Central memory CD8-positive, alpha-beta T cell (primary cell): ENCODE measurements at places on chromosomes 2 and 18.

DNA sequence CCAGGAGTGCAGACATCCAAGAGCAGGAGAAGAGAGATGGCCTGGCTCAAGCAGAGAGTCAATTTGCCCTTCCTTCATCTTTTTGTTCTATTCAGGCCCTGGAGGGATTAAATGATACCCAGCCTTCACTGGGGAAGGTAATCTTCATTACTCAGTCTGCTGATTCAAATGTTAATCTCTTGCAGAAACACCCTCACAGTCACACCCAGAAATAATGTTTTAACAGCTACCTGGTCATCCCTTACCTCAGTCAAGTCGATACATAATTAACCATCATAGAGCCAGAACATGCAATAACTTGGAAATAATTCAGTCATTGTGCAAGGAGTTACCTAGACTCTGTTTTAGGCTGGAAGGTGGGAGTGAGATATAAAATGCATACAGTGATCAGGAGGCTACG is 163.7 kb upstream of the TNP1 start:
- no peak for DNase-seq

- DNase-seq = no peak
Measured at GRCh38 chr18:25423267-25423666, 71.3 kb upstream of the ZNF521 start.

DNA sequence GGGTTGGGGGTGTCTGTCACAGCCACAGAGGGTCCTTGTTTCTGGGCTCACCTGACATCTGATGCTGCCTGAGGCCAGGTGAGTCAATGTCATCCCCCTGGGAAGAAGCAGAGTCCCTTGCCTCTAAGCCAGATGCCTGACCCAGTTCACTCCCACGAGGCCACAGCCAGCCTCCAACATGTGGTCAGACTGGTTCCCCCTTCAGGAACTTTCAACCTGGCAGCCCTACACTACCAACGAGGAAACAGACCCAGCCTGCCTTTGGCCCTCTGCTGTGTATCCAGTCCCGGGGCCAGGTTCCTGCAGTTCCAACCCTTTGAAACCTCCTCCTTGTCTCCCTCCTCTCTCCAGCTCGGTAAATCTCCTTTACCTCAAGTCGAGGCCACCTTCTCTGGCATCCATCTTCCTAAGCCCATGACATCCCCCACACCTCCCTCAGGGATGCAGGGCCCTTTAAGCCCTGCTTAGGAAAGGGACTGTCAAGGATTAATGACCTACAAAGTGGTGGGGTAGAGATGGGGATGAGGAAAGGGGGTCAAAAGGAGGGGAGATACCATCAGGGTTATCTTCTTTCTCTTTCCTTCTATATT is 49.2 kb upstream of the SMAD2 start:
- no peak for DNase-seq

DNA sequence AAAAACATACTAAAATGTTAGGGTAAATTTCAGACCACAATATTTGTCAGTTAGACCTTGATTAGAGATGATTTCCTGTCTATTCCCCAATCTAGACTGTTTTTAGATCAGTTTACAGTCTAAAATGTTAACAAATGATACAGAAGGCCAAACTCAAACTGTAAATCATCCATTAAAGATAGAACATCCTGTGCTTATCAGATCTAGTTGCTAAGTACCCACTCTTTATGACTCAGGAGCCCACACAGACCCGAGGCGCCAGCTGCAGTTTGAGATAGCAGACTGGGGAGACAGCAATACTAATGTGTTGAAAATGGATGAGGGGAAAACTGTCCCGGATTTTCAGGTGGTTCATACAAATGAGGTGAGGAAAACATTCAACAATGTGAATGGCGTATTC is 113.3 kb downstream of the SCG2 start:
- no peak for DNase-seq

DNA sequence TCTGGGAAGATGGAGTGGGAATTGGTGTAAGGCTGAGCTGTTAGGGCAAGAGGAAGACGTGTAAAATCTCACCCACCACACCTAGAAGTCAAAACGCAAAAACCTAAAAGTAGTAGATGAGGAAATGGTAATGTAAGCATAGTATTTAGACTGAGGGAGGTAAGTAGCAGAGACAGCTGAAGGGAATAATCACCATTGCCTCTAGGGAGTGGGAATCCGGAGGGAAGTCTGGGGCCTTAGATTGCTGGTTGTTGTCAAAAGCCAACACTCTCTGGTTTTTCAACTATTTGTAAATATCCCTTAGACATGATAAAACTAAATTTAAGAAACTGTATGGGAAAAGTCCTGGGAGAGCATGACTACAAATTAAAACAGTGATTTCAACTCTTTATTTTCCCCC is 28.7 kb upstream of the MYCN start:
- DNase-seq = no peak

GRCh38 chr2:182621810-182622209 is 94.2 kb upstream of the DNAJC10 start:
- no peak for DNase-seq

GRCh38 chr2:191881982-191882816 is 35.3 kb upstream of the CAVIN2 start:
- DNase-seq = no peak

- no peak for DNase-seq
Measured at GRCh38 chr18:59939127-59939526, 39.3 kb downstream of the PMAIP1 start.

DNA sequence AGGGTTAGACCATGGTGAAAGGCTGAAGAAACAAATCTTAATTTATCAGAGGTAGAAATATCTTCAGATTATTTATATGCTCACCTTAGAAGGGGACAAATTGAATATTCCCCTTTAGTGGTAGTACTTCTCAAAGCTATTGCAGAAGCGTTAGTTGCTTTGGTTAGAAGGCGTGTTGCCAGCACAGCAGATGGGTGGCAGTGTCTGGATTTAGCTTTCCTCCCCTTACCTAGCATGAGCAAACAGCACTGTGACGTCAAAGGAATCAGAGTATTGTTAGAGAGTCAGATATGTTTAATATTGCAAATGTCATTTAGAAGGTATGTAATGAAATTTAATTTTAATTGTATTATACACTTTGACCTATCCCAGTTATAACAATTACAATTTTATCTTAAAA is 27.2 kb upstream of the GALR1 start:
- DNase-seq = no peak

- DNase-seq = no peak
Measured at GRCh38 chr2:104412384-104412783, 441.5 kb upstream of the POU3F3 start.

- no peak for DNase-seq
Measured at GRCh38 chr2:224024270-224024669, 14.8 kb downstream of the SERPINE2 start.

GRCh38 chr2:230505162-230505561 is 89.2 kb downstream of the SP100 start:
- DNase-seq = no peak

GRCh38 chr18:28409811-28410210 is 232.9 kb upstream of the CDH2 start:
- DNase-seq = no peak

GRCh38 chr2:3620834-3621233 is 25.9 kb downstream of the COLEC11 start:
- no peak for DNase-seq

DNA sequence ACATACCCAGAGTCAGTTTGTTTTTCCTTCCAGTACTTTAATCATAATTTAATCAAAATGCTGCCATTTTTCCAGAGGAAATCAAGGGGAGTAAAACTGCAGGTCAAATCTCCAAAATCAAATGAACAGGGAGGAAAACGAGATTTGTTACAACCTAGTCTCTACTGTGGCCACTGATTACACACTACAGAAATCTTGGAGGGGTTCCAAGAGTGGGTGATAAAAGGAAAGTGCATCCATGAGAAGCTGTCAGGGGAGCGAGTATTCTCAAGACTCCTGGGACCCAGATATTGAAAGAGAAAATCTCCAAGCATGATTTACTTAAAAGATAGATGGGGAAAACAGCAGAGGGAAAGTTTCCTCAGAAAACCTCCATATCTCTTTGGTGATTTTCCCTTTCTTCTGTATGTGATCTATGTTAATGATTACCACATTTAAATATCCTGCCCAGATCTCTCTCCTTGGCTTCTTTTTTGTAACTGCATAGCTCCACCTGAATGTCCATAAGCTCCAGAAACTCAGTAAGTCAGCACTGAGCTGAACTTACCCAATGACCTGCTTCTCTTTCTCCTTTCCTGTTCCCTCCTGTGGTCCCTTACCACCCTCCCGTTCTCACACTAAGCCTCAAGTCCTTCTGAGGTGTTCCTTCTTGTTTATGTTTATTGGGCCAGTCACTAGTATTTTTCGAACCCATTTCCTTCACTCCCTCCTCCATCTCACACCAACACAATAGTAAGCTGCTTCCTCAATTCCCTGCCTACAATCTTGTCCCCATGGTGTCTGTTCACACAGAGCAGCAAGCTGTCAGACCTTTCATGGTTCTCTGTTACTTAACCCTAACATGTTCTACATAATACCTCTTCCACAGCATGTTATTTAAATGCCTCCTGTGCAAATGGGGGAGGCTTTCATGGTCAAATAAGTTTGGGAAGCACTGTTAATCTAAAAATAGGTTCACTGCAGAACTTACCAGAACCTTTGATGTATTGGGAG is 73.9 kb upstream of the TWSG1 start:
- DNase-seq = no peak

- no peak for DNase-seq
Measured at GRCh38 chr2:27897717-27898116, 7.2 kb downstream of the BABAM2 start.

GRCh38 chr2:235721625-235722024 is 227.8 kb downstream of the AGAP1 start:
- DNase-seq = no peak

- DNase-seq = no peak
Measured at GRCh38 chr2:216047397-216047796, 34.0 kb upstream of the MREG start.

- DNase-seq = no peak
Measured at GRCh38 chr2:109256111-109256510, 127.1 kb downstream of the SH3RF3 start.

GRCh38 chr18:70082430-70082829 is 123.1 kb downstream of the RTTN start:
- DNase-seq = no peak

- no peak for DNase-seq
Measured at GRCh38 chr2:23158306-23158705, 226.7 kb upstream of the KLHL29 start.

DNA sequence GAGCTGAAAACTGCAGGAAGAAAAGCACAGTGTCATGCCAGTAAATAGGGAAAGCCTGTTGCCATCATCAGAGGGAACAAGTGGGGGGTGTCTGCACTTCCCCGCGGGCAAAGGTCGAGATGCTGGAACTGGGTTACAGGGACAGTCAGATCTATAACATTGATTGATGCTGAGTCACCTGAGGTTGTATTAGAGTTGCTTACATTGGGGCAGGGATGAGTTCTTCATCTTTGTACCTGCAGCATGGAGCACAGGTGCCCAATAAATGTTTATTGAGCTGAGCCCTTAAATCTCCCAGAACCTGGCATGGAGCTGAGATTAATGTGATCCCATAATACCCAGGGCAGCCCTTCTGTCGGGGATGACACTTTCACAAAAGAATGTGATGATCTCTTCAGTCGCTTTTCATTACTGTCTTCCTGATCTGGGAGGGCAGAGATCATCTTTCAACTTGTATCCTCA is 5.9 kb upstream of the RNF152 start:
- DNase-seq = no peak

- no peak for DNase-seq
Measured at GRCh38 chr2:85590950-85591349, 4.6 kb upstream of the RNF181 start.

GRCh38 chr2:200455958-200456421 is 53.9 kb downstream of the KCTD18 start:
- DNase-seq = no peak

- DNase-seq = no peak
Measured at GRCh38 chr2:140657657-140658056, 1473.2 kb downstream of the LRP1B start.
